HS-5 (cell line): ENCODE measurements at places on chromosomes 16 and 17.
A peak's percentile ranks its signal among the peaks of the same experiment; 100 is the strongest.

DNA sequence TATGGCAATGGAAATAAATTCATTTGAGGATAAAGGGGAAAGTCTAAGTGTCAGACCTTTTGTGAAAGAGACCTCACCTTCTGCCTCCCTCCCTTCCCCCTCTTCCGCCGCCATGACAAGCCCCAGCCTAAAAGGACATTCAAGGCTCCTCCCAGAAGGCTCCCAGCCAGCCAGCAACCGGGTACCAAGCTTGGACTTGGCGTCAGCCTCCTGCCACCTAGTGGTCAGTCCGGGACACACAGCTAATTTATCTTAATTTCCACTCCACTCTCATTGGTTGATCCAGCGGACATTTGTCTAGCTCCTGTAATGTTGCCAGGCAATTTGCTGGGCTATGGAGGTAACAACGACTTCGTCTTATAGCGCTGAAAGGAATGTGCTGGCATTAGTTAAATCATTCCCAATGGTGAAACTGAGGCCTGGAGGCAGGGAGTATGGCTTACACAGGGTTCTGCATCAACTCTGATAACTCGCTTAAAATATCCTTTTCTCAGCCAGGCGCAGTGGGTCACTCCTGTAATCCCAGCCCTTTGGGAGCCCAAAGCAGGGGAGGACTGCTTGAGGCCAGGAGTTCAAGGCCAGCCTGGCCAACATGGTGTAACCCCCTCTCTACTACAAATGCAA, 19.3 kb upstream of the CLEC3A start:
- DNase-seq = peak; percentile 51

DNA sequence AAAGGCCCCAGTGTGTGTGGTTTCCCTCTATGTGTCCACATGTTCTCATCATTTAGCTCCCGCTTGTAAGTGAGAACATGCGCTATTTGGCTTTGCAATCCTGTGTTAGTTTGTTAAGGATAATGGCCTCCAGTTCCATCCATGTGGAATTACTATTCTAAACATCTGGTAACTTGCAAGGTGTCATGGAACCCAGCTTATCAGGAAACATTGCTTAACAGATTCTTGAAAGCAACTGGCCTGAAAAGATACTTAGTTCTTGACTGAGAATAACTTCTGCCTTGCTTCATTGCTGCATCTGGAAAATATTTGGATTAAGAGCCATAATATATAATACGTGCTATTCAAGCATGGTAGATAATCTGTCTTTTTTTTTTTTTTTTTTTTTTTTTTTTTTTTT, 27.8 kb downstream of the PAFAH1B1 start:
- no peak for DNase-seq

GRCh38 chr17:4407851-4408250, 25.9 kb upstream of the SPNS3 start:
- DNase-seq = no peak

DNA sequence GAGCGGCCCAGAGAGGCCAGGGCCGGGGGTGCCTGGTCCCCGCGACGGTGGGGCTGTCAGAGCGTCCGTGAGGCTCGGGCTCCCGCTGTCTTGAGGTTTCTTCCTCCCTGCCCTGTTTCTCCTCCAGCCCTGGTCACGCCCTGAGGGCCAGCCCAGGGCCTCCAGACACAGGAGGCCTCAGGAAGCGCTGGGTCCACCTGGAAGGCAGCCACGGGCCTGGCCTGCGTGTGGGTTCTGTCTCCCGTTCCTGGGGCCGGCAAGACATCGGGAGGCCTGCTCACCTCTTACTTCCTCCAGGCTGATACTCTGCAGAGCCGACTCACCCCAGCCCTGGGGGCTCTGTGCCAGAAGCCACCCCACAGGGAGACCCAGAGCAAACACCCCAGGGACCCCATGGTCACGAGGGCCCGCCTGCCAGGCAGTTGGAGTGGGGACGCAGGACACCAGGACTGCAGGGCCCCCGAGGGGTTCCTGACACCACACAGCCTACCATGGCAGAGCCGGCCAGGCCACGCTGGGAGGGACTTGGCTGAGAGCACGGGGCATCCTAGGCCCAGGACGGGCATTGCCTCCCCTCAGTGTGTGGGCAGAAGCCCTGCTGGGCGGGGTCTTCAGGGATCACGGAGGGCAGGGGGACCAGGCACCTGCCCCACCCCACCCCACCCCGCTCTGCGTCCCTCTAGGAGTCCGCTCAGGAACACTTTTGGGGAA, 18.9 kb upstream of the CACNA1H start:
- DNase-seq = no peak

- DNase-seq = no peak
These were observed 3.0 kb upstream of the CDH15 start for GRCh38 chr16:89168381-89169189.

DNA sequence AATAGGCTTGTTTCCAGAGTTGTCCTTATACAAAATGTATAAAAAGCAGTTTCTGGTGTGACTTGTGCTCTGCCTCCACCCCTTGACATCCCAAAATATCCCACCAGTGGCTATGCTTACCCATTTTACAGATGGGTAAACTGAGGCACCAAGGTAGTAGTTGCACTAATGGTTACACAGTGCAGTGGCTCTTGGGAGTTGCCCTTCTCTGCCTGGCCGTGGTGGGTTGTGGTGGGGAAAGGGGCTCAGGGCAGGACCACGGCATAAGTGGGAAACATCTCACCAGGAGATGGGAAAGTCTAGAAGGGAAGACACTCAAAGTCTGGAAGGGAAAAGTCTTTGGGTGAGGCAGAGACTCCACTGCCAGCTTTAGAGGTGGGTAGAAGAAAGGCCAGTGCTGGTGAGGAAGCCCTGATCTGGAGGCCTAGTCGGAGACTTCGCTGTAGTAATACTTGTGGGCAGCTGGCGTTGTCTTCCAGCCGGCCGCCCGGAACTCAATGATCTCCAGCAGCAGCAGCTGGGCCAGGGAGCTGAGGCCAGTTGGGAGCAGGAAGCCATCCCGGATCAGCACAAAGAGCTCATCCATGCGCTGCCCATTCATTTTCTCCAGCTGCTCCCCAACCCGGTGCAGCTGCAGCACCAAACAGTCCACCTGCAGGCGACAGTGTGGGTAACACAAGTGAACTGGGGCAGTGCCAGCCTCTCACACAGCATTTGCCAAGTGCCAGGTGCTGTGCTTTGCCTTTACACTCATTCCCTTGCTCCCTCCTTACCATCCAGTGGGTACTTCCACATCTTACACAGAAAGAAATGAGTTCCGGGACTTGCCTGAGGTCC, 4.5 kb downstream of the MIF4GD start:
- no peak for DNase-seq

GRCh38 chr17:13888056-13888609, 181.2 kb upstream of the COX10 start:
- DNase-seq = no peak

- DNase-seq = no peak
These were observed 211.8 kb downstream of the IRF8 start for GRCh38 chr16:86110726-86111125.

DNA sequence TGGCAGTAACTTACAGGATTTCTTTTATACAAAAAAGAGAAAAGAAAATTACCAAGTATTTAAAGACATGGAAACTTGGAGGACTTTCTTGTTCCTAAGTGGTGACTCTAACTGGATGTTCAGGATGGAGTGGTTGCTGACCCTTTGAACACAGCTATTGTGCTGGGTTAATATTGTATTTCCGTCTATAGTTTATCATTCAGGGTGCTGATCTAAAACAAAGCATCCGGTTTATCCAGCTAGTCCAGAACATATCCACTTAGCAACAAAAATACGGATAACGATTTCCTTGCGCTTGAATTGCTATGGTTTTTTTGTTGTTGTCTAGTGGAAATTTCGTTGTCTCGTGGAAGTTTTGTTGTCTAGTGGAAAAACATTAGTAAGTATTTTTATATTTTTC, 38.2 kb downstream of the SNTB2 start:
- no peak for DNase-seq

DNA sequence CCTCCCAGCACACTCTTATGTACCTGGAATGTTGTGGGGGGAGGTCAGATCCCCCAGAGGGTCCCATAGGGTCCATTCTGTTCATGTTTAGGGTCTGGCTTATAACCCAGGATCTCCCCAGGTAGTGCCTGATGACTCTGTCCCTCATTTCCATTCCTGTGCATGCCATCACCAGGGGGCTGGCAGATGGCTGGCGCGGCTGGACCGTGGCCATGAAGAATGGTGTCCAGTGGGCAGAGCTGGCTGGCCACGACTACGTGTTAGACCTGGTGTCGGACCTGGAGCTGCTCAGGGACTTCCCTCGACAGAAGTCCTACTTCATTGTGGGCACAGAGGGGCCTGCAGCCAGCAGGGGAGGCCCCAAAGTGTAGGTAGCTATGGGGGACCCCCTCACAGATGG, 35.0 kb upstream of the ALKBH5 start:
- DNase-seq = no peak

DNA sequence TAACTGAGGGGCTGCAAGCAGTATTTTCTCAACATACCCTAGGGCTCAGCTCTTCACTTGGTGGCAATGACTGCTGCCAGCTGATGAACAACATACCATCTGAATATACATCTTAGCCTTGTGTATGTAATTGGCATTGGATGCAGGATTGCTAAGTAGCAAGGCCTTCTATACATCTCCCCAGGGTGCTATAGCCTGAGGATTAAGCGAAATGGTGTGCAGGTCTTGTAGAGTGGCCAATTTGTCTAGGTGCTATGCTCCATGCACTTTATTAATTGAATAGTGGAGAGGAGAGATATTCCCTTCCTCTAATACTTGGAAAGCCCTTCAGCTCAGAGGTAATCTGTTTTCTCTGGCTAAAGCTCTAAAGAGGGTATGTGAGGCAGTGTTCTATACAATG, 71.9 kb downstream of the KIF2B start:
- no peak for DNase-seq

GRCh38 chr16:22356930-22357634, 17.3 kb downstream of the CDR2 start:
- no peak for DNase-seq

DNA sequence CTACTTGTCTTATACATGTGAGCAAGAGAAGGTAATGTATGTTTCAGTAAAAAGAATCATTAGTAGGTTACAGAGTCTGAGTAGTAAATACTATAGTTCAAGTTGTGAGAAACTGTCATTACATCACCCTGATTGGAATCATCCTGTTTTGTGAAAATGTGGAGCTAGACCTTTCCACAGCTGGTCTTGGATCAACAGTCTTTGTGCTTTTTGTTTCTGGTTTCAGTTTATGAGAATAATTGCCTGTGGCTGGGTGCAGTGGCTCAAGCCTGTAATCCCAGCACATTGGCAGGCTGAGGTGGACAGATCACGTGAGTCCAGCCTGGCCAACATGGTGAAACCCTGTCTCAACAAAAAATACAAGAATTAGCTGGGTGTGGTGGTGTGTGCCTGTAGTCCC, 19.7 kb upstream of the SHISA9 start:
- no peak for DNase-seq

DNA sequence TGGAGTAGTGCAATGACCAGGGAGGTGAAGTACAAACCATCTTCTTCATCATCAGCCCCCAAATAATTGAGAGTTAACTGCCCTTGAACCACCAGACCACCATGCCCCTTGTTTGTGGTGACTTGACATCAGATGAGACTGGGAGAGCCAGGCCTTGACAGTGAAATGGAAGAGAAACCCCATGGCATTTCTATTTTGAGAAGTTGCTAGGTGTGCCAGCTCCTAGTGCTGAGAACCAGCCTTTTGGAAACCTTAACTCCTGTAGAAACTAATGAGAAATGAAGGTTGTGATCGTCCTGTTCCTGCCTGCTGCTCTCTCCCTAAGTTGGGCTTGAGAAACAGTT, 2.8 kb downstream of the TMEM94 start:
- DNase-seq = no peak

GRCh38 chr16:75203096-75203495, 3.9 kb downstream of the CTRB2 start:
- DNase-seq = no peak

GRCh38 chr16:66621973-66622372, 17.5 kb downstream of the CMTM3 start:
- no peak for DNase-seq

DNA sequence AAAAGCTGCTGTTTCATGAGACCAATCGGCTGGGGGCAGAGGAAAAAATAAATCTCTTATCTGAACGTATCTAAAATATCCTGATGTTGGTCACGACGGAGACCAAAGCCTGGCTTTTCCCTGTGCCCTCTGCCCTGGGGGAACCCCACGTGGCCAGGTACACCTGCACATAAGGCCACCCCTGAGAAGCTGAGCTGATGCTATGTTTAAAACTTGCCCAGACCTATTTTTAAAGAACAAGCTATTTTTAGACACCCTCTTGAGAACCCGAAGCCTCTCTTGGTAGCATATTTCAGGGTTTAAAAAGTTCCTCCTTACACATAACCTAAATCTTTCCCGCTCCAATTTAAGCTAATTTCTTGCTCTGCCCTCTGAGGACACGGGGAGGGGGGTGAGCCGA, 210.4 kb downstream of the GSG1L start:
- DNase-seq = no peak

DNA sequence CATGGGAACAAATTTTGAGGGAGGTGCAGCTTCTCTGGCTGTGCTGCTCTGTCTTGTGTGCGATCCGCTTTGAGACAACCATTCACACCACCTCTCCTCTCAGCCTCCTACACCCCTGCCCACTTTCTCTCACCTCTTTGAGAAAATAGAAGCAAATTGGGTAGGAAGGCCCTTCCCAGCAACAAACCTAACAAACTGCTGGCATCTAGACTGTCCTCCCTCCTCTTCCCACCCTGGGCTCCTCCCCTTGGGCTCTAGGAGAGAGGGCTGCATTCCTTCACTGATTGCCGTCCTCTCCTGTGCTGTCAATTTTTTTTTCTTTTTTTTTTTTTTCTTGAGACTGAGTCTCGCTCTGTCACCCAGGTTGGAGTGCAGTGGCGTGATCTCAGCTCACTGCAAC, 13.5 kb downstream of the CDIPT start:
- no peak for DNase-seq

DNA sequence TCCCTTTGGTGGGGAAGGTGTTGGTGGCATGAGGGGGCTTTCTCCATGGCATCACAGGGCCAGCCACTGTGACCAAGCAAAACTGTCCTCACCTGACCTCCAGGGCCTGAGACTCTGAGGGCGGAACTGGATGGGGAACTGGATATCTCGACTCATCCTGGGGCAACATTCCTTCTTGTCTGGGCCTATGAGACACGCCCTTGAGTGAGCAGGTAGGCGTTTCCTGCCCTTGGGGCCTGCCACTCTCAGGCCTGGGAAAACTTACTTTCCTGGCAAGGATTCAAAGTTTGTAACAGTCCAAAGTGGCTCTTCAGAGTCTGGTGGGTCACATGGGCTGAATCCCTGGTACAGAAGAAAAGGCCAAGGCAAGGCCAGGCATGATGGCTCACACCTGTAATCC, 9.6 kb downstream of the MT1X start:
- DNase-seq = peak; percentile 39

- no peak for DNase-seq
These were observed 116.8 kb downstream of the SKAP1 start for GRCh38 chr17:48313096-48313755.

DNA sequence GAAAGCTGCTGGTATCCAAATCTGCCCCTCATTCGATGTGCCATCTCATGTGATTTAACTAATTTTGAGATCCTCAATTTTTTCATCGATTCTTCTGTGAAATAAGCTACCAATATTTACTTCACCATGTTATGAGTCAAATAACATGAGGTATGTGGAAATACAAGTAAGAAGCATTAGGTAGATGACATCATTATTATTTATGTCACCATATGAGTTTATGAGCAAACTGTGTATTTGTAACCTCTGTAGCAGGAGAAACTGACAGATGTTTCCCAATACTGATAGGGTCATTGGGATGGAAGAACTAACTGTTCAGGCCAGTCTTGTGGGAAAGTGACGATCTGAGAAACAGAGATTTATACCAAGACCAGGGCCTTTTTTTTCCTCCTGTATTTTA, 229.4 kb upstream of the GOT2 start:
- DNase-seq = no peak
